ENCODE measurements at places on chromosomes 12 and 14.
A peak's percentile ranks its signal among the peaks of the same experiment; 100 is the strongest.

DNA sequence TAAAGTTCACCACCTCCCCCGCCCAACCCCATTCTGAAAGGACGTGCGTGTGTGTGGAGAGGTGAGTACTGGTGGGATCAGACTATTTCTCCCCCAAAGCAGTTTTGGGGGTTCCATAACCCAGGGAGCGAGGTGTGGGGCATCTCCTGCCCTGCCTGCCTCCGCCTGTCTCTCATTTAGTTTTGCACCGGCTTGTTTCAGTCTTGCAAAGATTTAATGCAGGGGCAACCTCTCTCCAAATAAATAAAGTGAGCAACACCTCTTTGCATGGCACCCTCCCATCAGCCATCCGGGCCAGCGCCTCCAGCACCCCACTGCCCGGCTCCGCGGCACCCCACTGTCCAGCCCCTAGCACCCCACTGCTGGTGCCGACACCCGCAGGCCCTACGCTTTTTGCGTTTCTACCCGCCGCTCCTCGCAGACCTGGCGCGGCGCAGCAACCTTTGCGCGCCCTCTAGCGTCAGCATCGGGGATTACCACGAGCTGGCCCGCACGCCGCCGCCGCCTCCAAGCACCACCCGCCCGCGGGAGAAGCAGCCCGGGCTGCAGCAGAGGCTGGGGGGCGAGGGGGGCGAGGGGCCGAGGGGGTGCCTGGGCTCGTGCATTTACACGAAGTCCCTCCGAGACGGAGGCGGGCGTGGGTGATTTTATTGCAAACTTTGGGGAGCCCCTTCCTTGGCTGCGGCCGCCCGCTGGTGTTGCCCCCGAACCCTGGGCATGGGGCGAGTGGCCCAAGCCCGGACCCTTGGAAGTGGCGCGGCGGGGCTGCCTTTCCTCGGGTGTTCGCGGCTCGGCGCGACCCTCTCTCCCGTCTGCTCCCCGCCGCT is 55.8 kb upstream of the VRK1 start:
- DNase-seq, result peak; percentile 44

- no peak for DNase-seq
These were observed 3.5 kb upstream of the PTPN6 start for GRCh38 chr12:6947615-6948014.

DNA sequence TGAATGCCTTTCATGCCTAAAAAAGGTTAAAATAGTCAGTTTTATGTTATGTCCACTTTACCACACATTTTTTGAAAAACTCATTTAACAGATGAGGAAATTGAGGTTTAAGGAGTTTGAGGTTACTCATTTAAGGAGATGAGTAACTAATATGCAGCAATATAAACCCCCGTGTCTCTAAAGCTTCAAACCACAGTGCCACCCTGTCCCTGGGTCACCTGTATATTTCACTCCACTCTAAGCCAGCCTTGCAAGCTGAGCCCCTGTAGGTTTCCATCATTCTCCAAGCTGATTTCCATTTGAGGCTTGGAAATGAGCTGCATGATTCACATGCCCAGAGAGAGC is 64.4 kb downstream of the NUAK1 start:
- DNase-seq, result no peak

DNA sequence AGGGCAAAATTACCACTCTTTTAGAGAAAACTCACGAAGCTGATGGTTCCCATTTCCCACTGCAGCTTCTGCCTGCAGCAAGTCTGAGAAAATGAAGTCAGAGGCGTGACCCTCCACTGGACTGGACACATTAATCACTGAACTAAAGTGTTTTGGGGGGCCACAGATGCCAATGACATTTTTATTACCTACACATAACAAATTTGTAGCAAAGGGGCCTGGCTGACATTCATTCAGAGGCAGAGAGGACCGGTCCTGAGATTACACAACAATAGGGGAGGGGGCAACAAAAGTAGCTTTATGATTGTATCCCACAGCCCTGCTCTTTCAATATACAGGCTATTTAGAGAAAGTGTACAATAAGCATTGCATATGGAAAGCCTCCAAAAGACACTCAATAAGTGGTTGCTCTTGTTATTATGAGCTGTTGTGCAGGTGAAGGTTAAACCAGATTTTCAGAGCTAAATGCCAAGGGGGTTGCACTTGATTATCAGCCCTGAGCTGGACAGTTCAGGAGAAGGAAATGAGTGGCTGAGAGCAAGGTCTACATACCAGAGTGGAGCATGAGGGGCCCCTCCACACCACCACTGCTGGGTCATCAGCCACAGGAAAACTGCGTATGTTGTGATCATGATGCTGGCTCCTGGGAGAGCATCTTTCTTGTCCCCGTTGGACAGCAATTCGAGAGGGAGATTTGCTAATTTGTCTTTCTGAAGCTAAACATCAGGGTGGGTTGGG is 41.5 kb upstream of the CCDC60 start:
- no peak for DNase-seq

- DNase-seq, result no peak
These were observed 129.3 kb upstream of the SSTR1 start for GRCh38 chr14:38078393-38078792.

- no peak for DNase-seq
These were observed 84.3 kb downstream of the EGLN3 start for GRCh38 chr14:33866425-33867088.

GRCh38 chr14:31190219-31190603 is 17.4 kb downstream of the HECTD1 start:
- no peak for DNase-seq

DNA sequence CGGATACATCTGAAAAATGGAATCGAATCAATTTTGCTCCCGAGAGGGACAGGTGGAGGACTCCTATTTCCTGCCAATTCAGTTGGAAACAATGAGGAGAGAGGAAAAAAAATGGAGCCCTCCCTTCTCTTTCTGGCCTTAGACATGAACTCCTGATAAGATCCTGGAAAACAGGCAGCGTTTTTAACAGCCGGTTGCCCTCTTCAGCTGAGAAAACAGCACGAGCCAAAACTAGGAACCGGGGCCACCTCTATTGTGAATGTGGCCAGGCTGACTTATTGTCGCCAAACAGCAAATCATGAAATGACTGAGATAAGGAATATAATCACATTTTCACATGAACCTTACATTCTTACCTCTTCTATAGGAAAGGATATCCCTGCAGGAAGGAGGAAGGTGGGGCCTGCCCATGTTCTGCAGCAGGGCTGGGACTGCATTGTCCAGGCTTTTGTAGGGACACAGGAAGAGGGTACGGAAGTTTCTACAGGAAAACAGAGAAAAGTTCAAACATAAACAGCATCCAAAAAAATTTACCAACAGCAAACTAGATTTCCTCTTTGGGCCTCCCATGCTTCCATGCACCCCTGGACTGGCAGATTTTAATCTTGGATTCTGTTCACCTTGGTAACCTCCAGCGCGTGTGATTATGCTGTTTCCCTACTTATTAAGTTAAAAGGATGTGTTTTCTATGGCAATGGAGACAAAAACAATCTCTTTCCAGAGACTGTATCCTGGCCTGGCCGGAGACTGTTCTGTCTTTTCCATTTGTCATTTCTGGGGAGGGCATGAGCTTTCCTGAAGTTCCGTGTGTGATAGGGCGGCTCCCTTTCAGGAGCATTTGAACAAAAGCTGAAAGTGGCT is 29.0 kb upstream of the ELK3 start:
- no peak for DNase-seq

GRCh38 chr14:60723116-60723906 is 840 bp downstream of the SIX4 start:
- DNase-seq, result peak; percentile 55

- DNase-seq, result no peak
These were observed 122.5 kb downstream of the DAD1 start for GRCh38 chr14:22466491-22466890.

GRCh38 chr12:49687941-49688340 is 19.3 kb downstream of the FMNL3 start:
- no peak for DNase-seq

- DNase-seq, result no peak
These were observed 40.2 kb downstream of the PROX2 start for GRCh38 chr14:74835645-74836250.

- DNase-seq, result no peak
These were observed 39.0 kb upstream of the LDHB start for GRCh38 chr12:21696625-21697024.

DNA sequence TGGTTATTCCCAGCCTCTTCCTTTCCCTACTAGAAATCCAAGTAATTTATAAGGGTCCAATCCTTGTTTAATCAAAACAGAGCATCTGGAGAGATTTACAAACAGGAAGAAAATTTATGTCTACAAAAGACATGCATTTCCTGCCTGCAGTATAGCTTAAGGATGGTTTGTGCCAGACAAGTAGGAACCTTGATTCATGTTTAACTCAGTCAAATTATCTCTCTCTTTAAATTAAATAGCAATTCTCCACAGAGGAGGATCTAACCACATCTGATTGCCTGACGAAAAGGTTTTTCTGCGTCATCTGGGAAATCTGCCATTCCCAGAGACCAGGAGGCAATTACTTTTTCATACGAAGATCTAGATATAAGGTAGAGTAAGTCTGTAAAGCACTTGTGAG is 105.2 kb downstream of the ZFC3H1 start:
- DNase-seq, result peak; percentile 5

- DNase-seq, result no peak
These were observed 596.9 kb downstream of the DIO2 start for GRCh38 chr14:79614448-79614847.
